DMS 273 treated with DMSO at 0.1 percent for 48 hours (cell line): ENCODE measurements at places on chromosomes 4 and X.

DNA sequence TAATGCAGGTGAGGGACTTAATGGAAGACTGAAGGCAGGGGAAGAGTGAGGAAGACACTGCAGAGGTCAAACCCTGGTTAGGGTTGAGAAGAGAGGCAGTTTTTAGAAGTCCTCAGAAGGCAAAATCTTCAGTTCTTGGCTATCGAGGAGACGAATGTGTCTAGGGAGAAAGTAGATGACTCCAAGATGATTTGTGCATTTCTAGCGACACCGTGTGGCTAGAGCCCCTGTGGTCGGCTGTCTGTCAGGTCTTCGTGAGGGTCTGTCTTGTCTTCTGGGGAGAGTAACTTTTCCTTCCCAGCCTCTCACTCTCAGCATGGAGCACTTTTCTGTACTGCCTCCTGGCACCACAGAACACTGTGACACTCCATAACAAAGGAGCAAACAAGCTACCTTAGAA, 458.1 kb downstream of the STIM2 start:
- DNase-seq: no peak

- DNase-seq: no peak
Measured at GRCh38 chr4:5146248-5146647, 95.0 kb downstream of the STK32B start.

GRCh38 chr4:5996641-5997040, 21.6 kb downstream of the C4orf50 start:
- DNase-seq: no peak

DNA sequence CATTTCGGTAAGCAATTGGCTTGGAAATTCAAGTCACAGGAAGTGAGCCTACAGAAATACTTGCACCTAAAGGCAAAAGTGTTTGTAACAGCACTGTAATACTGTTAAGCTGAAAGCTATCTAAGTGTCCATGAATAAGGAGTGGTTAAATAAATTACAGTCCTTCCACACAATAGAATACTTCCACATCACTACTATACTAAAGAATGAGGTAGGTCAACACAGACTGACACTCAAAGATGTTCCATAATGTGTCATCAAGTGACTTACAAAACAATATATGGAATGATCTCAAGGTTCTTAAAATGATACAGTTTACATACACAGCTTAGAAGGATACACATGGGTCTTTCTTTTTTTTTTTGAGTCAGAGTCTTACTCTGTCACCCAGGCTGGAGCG, 27.0 kb downstream of the SLC10A6 start:
- DNase-seq: no peak

- no peak for DNase-seq
Measured at GRCh38 chr4:108596344-108596743, 24.0 kb upstream of the RPL34 start.

DNA sequence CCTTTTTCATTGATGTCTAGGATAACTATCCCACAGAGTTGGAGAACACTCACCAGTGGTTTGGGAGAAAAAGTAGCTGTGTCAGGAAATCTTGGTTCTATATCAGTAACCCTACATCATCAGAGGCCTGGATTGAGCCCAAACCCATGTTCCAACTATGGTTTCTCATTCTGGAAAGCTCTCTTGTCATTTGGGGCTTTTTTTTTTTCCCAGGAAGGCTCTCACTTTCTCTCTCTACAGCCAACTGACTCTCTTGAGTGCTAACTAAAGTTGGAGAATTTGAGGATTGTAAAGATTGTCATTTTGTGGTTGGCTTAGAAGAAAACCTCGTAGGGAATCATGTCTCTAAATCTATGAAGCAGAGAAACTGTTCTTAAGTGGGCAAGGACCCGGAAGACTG, 228.2 kb upstream of the DIPK2B start:
- no peak for DNase-seq

DNA sequence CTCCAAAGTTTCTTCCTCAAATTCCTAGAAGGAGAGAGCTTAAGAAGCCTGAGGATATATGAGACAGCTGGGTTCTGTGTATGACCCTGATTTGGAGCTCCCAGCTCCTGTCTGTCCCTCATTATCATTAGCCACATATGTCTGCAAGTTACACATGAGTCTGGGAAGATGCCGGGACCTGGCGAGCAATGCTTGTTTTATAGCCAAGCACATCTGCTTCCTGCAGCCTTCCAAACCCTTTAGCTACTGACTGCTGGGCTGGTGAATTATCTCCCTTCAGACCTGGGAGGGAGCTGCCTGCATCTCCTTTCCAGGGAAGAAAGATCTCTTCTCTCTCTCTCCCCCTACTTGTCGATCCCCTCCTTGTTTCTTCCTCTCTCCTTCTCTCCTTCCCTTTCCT, 556.7 kb upstream of the BOD1L1 start:
- DNase-seq: peak; percentile 38

DNA sequence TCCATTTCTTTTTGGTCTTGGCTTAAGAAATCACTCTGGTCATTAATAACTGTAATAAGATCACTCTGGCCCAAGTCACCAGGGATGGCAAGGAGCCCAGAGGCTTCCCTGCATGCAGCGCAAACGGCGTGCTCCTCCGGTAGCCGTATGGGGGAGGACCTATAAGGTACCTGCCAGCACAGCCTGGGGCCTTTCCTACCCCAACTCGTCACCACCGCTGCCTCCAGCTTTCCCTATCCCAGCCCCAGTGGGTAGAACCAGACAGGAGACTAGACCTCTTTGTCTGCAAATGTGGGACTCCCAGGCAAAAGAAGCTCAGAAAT, 25.9 kb downstream of the HAND2 start:
- no peak for DNase-seq

- no peak for DNase-seq
Measured at GRCh38 chr4:10344824-10345223, 112.4 kb downstream of the ZNF518B start.

DNA sequence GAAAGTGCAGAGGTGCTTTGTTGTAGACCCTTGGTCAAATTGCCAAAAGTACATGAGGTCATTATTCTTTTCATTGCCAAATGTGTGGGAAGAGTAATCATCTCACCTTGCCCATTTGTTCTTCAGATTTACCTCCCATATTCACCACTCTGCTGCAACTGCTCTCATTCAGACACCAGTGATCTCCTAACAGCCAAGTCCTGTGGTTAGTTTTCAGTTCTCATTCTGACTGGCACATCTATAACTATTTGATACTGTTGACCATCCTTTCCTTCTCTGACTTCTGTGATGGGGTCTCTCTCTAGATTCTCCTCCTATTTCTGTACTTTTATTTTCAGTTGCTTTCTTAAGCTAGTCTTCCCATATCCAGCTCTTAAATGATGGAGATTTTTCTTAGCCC, 39.8 kb downstream of the GRIA3 start:
- DNase-seq: no peak

- no peak for DNase-seq
Measured at GRCh38 chr4:127669691-127670090, 36.9 kb downstream of the INTU start.

- DNase-seq: no peak
Measured at GRCh38 chr4:66357316-66357715, 687.0 kb upstream of the EPHA5 start.

- DNase-seq: no peak
Measured at GRCh38 chr4:175509320-175509719, 302.7 kb downstream of the GPM6A start.

DNA sequence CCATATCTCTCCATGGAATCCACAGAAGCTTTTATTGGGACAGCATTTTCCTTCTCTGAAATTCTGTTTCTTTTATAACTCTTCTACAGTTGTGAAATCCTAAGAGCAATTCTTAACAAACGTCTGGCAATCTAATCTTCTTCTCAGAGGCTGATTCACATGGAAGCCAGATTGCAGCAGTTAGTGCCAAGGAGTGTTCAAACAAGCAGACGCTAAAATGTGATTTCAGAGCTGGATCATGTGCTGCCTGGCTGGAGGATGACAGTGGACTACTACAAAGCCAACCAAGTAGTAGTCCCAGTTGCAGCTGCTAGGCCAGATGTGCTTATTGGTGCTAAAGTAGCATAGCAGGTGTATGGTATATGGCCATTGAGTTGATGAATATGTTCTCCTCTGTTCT, 27.7 kb upstream of the GLRB start:
- DNase-seq: no peak

GRCh38 chrX:16119353-16120220, 3.8 kb upstream of the GRPR start:
- DNase-seq: no peak

DNA sequence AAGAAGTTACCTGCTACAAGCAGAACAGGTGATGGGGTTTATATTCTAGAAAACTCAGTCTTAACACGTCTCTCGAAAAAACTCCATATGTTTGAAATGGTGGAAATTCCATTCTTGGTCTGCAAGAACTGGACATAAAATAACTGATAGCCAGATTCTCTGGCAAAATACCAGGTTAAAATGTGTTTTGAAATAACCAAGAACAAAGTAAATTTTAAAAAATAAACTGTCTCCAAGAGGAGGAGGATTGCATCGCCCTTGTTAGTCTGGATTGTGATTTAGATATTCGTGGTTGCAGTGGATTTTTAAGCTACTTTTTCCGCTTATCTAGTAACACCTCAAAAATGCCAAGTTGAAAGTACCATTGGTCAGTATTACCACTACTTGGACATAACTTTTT, 40.8 kb downstream of the CENPU start:
- no peak for DNase-seq

DNA sequence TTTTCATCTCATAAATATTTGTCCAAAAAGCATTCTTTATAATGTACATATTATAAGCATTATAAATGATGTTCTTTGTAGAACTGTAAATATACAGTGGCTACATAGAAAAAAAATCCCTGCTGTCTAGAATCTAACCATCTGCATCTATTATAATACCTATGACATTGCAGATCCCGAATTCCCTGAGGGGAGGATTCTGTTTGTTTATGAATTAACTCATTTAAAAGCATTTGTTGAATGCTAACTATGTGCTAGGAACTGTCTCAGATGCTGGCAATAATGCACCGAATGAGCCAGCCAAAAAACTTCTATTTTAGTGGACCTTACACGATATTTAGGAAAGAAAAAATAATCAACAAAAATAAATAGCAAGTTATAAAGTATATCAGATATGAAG, 189.6 kb downstream of the PACRGL start:
- DNase-seq: no peak

- DNase-seq: no peak
Measured at GRCh38 chr4:95129821-95130311, 372.1 kb downstream of the BMPR1B start.

- DNase-seq: no peak
Measured at GRCh38 chr4:88616275-88617150, 24.2 kb downstream of the HERC3 start.

GRCh38 chr4:91961504-91961903, 342.3 kb upstream of the GRID2 start:
- no peak for DNase-seq

DNA sequence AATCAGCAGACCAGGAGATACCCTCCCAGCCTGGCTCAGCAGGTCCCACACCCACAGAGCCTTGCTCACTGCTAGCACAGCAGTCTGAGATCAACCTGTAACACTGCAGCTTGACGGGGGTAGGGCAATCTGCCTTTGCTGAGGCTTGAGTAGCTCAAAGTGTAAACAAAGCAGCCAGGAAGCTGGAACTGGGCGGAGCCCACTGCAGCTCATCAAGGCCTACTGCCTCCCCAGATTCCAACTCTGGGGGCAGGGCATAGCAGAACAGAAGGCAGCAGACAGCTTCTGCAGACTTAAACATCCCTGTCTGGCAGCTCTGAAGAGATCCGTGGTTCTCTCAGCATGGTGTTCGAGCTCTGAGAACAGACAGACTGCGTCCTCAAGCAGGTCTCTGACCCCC, 15.1 kb upstream of the GABRA2 start:
- no peak for DNase-seq
